ENCODE measurements at places on chromosomes 13 and 19.
A peak's percentile ranks its signal among the peaks of the same experiment; 100 is the strongest.

DNA sequence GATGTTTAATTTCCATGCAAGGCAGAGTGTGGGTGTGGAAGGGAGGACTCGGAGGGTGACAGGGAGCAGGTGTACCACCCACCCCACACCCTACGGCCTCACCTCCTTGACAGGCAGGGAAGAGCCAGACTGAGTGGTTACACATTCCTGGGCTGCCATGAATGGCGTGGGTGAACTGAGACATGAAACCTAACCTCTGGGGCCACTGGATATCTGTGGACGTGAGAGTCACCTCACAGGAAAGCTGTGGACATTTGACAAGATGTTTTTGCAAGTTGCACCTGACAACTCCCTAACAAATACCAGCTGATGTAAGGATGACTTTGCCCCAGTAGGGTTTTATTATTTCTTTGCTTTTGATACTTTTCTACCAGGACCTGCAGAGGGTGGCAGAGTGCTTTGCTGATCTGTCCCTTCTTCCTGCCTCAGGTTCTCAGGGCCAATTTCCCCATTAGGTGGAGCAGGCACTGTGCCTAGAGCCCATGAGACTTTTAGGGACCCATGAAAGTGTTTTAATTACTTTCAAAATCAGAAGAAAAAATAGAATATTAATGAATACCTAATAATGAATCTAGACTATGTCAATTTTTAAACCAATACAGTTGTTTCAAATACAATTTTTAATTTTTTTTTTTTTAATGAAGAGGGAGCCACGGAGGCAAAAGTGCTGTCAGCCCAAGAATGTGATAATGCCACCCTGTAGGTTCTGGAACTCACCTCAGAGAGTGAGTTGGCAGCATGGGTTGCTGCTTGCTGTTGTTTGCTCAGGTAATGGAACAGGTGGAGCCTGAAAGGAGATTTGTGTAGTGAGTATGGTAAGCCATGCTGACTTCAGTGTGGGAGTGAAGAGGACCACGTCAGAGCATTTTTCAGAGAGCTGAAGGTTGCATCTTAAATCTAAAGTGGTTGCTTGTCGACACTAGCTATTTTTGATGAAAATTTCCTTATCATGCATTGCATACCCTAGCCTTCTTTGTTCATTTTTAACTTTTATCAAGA, 58.0 kb upstream of the CYSLTR2 start:
- peak; percentile 20 for DNase-seq

DNA sequence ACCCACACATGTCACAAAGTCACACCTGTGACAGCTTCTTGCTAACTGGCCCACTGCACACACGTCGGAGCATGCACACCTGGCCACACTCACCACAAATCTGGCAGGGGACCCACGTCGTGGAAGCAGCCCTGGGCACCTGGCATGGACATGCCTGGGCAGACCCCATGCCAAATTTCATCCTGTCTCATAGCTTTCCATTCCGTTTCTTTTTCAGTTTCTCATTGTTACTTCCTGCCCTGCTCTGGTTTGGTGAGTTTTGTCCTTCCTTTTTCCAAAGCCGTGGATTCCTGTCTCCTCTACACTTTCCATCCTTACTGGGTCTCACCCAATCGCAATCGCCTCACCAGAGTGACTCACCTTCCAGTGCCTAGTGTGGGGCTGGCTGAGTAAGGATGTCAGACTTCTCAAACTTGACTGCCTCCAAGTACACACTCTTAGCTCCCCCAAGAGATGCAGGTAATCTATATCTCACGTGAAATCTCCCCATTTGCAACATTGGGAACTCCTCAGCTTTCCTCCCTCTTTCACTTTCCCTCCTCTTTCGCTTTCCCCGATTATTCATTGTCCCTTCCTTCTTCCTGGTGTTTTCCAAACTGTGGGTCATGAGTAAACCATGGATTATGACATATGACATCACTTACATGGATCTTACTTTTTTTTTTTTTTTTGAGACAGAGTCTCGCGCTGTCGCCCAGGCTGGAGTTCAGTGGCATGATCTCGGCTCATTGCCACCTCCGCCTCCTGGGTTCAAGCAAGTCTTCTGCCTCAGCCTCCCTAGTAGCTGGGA, 1.6 kb upstream of the BBC3 start:
- no peak for DNase-seq

DNA sequence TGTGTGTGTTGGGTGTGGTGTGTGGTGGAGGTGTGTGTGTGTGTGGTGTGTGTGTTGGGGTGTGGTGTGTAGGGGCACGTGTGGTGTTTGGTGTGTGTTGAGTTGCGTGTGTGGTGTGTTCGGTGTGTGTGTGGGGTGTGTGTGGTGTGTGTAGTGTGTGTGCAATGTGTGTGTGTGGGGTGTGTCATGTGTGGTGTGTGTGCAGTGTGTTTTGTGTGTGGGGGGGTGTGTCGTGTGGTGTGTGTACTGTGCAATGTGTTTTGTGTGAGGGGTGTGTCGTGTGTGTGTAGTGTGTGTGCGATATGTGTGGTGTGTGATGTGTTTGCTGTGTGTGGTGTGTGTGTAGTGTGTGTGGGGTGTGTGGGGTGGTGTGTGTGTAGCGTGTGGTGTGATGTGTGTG, 6.0 kb upstream of the KPTN start:
- DNase-seq = no peak

DNA sequence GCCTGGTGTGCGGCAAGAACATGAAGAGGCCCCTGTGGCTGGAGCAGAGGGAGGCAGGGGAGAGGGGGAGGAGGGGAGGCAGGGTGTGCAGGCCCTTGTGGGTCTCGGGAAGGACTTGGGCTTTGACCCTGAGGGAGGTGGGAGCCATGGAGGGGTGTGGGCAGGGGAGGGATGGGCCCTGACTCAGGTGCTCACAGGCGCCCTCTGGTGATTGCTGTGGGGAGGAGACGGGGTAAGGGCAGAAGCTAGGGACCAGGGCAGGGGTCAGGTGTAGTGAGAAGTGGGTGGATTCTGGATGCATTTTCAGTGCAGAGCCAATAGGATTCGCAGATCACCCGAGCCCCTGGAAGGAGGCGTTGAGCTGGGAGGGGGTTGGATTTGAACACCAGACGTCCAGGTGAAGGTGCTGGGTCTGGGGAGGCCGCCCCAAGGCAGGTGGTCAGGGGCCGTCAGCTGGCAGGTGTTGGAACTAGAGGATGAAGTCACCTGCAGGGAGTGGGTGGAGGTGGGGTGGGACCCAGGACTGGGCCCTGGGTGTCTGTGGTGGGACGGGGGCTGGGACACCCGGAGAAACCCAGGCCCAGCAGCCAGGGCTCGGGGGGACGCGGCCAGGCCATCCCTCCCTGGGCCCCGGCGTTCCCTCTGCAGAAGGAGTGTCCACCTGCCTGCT, 185.4 kb downstream of the KDM4B start:
- DNase-seq = no peak

- DNase-seq = no peak
Observed at GRCh38 chr13:73833325-73834070, 300.7 kb downstream of the KLF12 start.

DNA sequence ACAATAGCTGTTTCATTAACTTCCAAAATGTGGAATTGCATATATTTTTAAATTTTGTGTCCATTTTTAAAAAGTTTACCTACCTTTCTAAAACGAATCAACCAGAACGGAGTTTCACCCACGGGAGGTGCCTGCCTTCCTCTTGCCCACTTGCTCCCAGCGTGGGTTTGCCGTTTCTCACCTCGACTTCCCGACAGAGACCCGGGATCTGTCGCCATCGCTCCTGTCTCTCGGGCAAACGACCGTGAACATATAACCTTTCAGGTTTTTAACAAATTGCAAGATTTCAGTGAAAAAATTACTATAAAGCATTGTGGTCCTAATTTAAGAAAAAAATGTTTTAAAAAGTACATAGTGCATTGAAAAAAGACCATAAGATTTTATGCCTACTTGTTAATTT, 4.2 kb downstream of the TMEM255B start:
- no peak for DNase-seq

DNA sequence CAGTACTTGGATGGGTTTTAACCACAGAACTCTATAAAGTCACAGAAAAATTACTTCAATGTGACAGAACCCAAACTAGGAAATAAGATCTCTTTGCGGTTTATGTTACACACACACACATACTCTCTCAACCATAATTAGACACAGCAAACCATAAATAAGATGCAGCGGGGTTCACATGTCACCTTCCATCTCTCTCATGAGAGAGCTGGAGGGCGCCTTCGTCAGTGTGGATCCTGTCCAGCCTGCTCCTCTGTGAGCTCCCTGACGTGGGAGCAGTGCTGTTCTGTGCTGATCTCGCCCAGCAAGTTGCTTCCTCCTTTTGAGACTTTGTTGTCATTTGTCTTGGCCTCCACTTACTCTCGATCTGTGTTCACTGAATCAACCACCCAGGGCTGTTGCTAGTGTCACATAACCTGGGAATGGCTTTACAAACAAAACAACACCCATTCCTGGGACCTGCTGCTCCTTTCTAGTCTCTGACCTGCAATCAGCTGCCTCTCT, 204.9 kb upstream of the KL start:
- no peak for DNase-seq

GRCh38 chr19:47735131-47735530, 10.2 kb upstream of the NOP53 start:
- no peak for DNase-seq

- no peak for DNase-seq
Observed at GRCh38 chr13:98657506-98658085, 80.7 kb upstream of the STK24 start.

DNA sequence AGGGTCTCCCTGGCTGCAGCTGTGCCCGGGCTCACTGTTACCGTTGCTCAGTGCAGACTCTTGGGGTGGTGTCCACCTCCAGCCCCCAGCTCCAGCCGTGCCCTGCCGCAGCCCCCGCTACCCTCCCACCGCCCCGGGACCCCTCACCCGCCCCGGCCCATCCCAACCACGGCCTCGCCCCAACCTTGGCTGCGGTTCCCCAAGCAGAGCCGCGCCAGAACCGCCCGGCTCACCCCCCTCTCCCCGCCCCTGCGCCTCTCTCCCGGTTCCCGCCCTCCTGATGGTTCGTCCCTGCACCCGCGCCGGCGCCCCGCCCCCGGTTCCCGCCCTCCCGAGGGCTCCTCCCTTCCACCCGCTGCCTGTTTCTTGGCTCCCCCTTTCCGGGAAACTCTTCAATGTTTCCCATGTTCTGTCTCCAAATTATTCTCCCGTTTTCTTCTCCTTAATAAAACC, 40.3 kb downstream of the ANKRD10 start:
- peak; percentile 69 for DNase-seq

DNA sequence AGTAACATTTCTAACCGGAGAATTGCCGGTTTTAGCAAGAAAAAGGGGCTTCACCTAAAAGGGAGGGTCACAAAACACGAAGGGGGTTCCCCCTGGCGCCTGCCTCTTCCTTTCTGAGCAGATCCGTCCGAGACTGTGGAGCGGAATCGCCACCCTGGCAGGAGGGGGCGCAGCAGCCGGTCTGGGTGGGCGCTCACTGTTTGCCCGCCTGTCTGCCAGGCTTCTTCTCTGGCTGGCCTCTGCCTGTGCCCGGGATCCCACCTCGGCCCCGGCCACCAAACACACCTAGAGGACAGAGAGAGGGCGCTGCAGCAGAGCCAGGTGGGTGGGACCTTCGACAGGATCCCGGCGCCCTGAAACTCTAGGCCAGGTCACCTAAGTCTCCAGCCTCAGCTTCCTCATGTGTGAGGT, 15.6 kb downstream of the LSM4 start:
- DNase-seq = no peak

DNA sequence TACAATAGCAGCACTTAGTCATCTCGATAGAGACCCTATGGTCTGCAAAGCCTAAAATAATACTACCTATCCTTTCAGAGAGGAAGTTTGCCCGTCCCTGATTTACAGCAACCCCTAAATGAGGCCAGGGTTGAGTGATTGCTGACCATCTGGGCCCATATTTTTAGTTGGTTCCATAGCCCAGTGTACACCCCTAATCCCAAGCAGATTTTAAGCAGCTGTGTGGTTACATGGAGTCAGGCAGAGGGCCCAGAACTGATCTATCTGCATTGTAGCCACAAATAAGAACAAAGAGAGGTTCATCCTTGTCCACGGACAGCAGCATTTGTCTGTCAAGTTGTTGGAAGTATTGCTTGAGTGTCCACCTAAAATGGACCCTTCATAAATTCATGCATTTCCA, 148.2 kb downstream of the DCT start:
- no peak for DNase-seq

- DNase-seq = no peak
Observed at GRCh38 chr19:33879818-33880575, 83.3 kb downstream of the KCTD15 start.

DNA sequence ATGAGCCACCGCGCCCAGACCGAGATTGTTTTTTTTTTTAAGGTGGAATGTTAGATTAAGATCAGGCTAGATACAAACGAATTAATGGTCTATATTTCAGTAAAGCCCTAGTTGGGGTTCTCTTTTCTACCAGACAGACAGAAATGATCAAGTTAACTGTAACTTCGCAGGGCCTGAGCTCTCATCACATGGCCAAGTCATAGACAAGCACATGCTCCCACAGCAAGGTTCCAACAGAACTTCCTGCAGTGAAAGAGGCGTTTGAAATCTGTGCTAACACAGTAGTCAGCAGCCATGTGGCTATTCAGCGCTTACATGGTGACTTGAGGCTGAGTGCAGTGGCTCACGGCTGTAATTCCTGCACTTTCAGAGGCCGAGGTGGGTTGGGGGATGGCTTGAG, 34.7 kb upstream of the SEMA6B start:
- no peak for DNase-seq

DNA sequence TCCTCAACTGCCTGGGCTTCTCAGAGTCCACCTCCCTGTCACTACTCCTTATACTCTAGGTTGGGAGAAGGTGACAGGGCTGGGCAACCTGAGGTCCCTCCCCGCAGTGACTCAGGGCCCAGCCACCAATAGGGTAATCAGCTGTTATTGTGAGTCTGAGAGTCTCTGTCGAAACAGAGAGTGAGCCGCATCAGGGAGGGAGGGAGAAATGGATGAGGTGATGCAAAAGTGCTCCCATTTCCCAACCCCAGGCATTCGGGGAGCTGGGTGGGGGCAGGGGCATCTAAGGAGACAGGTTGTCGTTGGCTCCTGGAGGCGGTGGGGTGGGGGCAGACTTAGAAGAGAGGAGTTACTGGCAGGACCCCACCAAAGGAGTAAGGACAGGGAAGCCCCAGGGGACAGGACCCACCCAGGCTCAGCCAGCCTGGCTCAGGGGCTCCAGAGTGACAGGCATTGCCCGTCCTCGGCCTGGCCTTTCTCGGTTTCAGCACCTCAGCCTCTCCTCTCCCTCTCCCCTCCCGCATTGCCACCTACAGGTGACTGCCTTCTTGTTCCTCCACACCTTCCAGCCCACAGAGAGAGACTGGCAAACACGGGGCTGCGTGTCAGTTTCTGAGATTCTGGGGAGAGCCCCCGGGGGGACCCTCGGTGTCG, at the start of gene DMKN:
TSS of gene DMKN (minus strand) at position 22 of the 654 bp plus-strand sequence. CDS start 174 bp downstream, outside the sequence.
- DNase-seq = no peak

- DNase-seq = no peak
Observed at GRCh38 chr13:111410232-111411021, 90.0 kb downstream of the TEX29 start.

- DNase-seq = peak; percentile 87
Observed at GRCh38 chr13:112711528-112712265, 21.9 kb downstream of the ATP11A start.

GRCh38 chr13:40494513-40494912, 171.9 kb downstream of the FOXO1 start:
- DNase-seq = no peak
